ENCODE measurements at places on chromosomes 4 and X.

DNA sequence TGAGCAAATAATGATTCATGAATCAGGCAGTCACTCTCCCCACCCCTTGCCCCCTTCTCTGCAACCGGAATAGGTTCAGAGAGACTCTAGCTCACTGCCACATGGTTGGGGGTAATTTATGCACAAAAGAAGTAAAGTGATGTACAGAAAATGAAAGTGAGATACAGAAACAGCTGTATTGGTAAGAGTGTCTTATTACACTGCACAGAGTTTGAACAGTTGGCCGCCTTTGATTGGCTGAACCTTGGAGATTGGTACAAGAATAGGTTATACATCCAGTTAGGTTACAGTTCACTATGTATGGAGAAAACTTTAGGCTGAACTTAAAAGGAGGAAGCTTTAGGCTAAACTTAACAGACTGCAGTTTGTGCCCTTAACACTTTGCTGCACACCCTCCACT, 34.6 kb upstream of the DIAPH2 start:
- DNase-seq: no peak

DNA sequence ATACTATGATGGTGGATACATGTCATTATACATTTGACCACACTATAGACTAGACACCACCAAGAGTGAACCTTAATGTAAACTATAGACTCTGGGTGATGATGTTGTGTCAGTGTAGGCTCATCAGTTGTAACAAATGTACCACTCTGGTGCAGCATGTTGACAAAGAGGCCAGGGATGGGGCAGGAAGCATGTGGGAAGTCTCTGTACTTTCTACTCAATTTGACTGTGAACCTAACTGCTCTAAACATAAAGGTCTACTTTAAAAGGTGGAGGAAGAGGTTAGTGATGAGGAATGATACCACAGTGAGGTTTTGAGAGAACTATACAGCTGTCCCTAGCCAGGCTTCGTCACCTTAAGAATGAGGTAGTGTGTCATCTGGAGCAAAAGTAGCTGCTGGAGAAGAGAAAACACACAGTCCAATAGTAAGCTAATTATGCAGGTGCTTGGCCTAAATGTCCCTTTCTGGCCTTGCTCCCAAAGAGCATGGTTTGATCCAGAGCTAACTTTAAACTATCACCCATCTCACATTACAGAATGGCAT, 38.4 kb downstream of the GRSF1 start:
- no peak for DNase-seq

DNA sequence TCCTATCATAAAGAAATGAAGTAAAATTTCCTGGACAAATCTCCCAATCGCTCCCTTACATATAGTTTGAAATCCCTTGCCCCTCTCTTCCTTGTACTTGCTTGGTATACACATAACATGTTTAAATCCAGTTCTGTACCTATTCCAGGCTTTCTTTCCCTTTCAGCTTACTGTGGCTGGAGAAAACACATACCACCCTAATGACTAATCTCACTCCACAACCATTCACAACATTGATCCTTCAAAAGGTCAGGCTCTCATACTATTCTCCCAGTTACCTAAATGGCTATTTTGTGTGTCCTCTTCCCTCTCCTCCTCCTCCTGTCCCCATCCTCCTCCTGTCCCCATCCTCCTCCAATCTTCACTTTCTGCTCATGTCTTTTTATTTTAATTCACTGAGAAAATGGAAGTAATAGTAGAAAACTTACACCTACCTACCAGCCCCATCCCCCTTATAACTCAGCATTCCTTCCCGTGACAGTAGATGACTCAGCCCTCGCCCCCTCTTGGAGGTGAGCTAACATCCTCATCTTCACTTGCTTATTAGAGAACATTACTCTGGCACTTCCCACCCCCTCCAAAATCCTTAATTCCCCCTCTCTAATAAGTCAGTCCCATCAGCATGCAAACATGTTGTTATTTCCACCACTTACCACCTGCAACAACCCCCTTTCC, 77.5 kb downstream of the IL15 start:
- DNase-seq: no peak

DNA sequence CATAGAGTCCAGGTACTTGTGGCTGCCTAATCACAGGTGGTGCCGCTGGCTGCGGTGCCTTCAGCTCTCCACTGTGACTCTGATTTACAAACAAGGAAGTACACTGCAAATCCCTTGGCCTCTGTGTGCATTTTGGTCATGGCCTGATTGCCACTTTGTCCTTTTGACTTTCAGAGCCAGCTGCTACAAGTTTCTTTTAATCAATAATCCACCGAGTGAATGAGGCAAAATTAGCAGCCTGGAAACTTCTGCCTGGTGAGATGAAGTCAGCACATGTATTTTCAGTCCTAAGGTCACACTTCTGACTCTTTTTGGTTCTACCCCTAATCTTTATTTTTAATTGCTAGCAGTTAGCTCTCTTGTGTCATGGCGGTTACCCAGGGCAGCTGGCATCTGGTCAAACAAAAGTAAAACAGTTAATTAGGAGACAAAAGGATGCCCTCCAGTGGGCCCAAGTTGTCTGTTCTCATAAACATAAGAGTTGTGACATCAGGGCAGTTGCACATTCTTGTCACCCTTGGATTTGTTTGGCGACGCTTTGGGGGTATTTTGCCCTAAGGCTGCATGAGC, 62.3 kb upstream of the LNX1 start:
- no peak for DNase-seq

GRCh38 chrX:106178826-106179225, 10.7 kb downstream of the PWWP3B start:
- no peak for DNase-seq

GRCh38 chr4:115121351-115122043, 8.1 kb upstream of the NDST4 start:
- DNase-seq: no peak

DNA sequence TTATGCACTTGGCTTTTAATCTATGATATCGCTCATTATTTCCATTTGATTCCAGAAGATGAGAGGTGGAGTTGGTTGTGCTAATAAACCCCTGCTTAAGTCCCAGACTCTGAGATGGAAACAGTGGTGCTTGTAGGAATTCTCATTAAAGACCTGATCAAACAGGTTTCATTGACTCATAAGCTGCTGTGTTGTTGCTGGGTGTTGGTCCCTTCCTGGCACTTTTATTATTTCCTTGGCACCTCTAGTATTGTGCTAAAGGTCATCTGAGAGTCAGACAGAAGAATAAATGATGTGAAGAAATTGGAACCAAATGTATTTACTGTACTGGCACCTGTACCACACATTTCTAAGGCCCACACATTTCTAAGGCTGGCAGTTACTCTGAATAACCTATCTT, 544.7 kb upstream of the NR3C2 start:
- DNase-seq: no peak

DNA sequence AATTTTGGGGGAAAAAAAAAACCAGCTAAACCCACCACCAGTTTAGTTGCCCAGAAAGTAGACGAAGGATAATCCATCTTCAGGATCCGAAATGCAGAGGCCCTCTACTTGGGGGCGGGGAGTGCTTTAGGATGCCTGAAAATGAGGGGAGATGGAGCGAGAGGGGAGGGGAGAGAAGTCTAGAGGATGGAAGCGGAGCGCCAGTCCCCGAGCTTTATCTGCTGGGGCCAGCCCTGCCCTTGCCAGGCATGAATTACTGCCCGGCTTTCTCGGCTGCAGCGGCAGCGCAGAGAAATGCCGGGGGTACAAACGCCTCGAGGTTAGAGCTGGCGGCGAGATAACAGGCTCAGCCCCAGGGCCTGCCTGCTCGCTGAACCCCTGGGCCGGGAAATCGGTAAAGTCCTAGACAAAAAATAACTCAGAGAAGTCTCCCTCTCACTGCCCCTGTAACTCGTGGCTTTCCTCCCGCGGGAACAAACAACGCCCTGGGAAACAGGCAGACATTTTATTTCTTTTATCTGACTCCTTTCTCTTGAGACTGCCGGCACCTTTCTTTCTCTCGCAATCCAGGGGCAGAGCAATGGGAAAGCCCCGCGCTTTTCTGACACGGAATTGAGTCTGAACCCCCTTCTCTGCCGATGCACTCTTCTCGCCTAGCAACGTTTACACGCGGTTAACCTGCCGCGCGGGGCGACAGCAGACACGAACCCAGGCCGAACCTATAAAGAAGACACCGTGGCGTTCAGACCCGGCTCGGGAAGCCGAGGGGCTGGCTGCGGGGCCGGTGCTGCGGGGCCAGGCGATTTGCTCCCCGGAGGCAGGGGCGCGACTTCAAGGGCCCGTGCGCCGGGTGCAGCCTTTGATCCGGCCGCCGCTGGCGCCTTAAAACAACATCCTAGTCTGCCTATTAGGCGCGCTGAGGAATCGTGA, 3.1 kb upstream of the MSX1 start:
- peak; percentile 71 for DNase-seq

GRCh38 chr4:146943691-146944375, 1.8 kb downstream of the TTC29 start:
- no peak for DNase-seq

GRCh38 chr4:164952551-164952950, 24.9 kb downstream of the TRIM61 start:
- DNase-seq: no peak

GRCh38 chr4:123401271-123402120, 4.9 kb downstream of the SPRY1 start:
- DNase-seq: no peak

DNA sequence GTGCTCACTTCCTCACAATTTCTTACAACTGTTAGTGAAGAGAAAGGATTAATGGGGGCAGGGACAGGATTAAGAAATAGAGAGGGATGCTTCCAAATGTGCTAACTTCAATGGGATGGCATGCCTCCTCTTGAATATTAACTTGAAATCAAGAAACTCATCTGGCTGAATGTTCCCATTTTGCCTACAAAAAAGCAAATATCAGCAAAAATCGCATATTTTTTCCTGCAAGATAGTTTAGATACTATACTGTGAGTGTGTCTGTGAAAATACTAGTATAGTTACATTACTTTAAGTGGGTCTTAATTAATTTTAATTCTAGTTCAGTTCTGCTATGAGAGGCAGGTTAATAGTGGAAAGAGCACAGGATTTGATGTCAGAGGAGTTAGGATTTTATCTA, 4.9 kb downstream of the PAICS start:
- no peak for DNase-seq

DNA sequence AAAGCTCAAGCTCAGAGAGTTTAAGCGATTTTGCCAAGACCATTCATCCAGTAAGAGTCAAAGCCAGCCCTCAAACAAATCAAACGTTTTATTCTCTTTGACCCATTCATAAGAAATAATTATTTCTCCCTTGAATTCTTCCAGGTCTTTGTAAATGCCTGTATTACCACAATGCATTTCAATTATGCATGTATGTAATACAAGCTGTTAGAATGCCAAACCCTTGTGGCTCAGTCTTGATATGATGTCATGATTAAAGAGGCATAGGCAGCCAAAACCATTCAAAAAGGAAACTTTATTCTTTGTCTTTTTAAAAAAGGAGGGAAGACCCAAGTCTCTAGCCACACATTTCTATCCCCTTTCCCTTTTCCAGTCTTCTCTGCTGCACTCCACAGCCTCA, 56.5 kb upstream of the PGM2 start:
- DNase-seq: no peak

GRCh38 chr4:40395908-40396793, 61.0 kb downstream of the CHRNA9 start:
- DNase-seq: peak; percentile 49

- DNase-seq: no peak
Observed at GRCh38 chr4:158259955-158260575, 49.8 kb downstream of the TMEM144 start.

DNA sequence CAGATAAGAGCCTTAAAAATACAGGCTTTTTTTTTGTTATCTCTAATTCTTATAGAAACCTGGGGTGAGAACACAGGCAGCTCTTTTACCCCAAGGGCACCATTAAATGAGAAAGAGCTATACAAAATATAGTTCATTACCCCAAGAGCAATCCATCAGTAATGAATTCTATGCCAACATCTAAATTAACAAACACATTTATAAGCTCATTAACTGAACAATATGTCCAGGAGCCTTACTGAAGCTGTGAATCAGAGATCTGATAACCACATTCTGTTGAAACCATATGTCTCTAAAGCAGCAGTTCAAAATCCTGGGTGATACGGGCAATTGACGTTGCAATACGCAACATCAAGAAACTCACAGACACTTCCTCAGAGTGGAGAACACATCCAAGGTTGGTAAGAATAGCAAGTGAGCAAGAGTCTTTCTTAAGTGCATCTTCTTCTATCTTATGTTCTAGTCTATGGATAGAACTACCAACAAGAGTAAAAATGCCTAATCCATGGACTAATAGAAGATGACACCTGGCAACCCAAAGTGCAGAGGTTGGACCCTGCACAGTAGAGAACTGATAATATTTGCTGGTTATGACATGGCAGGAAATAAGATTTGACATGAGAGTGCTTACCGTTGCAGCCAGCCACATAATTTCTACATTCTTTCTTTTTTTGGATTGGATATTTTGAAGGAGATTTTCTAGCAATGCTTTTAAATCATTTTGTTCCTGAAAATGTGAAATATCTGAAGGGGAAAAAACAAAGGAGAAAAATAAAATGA, 449.3 kb downstream of the IL15 start:
- DNase-seq: no peak

DNA sequence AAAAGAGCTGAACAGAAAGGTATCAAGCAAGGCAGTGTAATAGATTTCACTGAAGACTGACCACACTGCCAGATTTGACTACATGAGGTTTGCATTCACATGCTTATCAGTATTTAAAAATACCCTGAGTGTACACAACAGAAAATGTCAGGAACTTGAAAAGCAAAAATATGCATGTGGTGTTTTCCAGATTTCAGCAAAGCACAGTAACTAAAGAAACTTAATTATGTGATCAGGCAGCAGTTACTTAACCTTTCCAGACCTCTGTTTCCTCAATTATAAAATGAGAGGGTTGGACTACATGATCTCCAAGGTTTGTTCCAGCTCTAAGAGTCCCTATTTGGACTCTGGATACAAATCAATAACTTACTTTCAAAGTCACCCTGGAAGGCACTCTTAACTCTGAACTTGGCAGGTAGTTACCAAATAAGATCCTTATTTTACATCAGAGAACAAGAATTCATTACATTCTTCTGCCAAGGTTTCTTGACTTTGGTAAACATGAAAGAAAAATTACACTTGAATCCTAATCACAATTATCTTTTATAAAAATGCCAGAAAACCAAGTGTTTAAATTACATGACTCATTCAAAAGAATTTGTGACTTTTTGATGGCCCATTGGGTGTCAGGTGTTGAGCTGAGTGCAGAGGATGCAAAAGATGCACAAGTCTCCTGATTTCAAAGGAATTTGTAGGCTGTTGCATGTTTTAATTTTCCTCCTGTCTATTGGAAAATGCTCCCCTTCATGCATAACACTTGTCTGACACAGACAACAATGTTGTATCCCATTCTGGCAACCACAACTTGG, 241.6 kb downstream of the MGST2 start:
- DNase-seq: no peak

DNA sequence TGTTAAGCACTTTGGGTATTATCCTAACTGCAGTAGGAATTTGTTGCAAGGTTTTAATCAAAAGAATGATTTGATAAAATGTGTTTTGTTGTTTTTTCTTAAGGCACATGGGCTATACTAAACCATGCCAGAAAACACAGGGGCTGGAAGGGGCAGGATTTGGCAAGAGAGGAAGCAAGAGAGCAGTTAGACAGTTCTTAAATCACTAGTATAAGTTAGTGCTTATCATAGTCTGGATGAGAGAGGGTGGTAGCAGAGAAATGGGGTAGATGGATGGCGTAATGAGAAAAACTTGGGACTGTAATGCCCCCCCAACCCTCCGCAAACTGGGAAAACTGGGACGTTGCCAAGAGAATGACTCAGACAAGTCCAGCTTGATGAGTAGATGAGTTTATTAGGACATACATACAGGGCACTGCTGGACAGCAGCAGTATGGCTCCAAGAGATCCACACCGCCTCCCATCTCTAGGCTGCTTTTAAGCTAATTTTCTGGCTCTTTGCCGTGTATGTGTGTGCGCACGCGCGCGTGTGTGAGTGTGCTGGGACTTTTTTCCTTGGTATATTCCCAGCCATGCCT, 151.5 kb downstream of the PDLIM5 start:
- DNase-seq: no peak

Measured in nephron progenitor cell (in vitro differentiated cells).